ENCODE measurements at places on chromosomes 5 and 9. TPM values are rescaled to one million over a fixed set of nuclear protein-coding genes. Genes with fewer than 3 reads are reported as not detected.

The ST8SIA4 gene
- total RNA-seq = 0.23 TPM

The NRG2 gene
- total RNA-seq = 1.8 TPM

The OCLN gene
- 14.8 TPM for total RNA-seq

The PKN3 gene
- 16.3 TPM for total RNA-seq

The HRCT1 gene
- 0.20 TPM for total RNA-seq

The CCDC69 gene
- 1.3 TPM for total RNA-seq

The RNF180 gene
- 0.36 TPM for total RNA-seq

The RXRA gene
- total RNA-seq = 33.9 TPM
